ENCODE measurements at places on chromosomes 7 and 10. TPM values are rescaled to one million over a fixed set of nuclear protein-coding genes. Genes with fewer than 3 reads are reported as not detected.

The GRB10 gene
- total RNA-seq: not detected

GRCh38 chr7:117715784-117716445, 157.3 kb downstream of the CTTNBP2 start:
- peak; percentile 81 for DNase-seq

GRCh38 chr10:89241486-89242344, 9.9 kb downstream of the LIPA start:
- no peak for DNase-seq

The HHEX gene
- 84.2 TPM for total RNA-seq

The TDRD1 gene
- not detected for total RNA-seq

GRCh38 chr7:155395176-155395797, 62.6 kb upstream of the EN2 start:
- no peak for DNase-seq

The TMEM139 gene
- not detected for total RNA-seq

DNA sequence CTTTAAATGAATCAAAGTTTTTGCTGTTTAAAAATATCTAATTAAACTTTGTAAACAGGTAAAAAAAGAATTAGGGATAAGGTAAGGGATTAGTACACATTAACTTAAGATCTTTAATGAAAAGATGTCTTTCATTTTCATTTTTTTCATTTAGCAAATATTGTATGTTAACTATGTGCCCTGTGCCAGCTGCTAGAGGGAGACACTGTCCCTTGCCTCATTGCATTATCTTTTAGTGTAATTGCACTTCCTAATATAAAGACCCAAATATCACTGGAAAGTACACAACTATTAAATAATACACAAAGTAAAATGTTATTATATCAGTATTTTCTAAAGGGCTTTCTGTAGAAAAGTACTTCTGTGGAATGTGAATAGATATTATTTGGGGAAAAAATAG, 102.7 kb downstream of the GPR37 start:
- no peak for DNase-seq

The NCF1 gene
- 368 TPM for total RNA-seq

The STEAP1B gene
- total RNA-seq: not detected

The TMEM229A gene
- total RNA-seq: not detected

- DNase-seq: no peak
These were observed 286.0 kb downstream of the RNLS start for GRCh38 chr10:88297103-88297502.

- no peak for DNase-seq
These were observed 75.5 kb upstream of the STARD3NL start for GRCh38 chr7:38102507-38102906.

DNA sequence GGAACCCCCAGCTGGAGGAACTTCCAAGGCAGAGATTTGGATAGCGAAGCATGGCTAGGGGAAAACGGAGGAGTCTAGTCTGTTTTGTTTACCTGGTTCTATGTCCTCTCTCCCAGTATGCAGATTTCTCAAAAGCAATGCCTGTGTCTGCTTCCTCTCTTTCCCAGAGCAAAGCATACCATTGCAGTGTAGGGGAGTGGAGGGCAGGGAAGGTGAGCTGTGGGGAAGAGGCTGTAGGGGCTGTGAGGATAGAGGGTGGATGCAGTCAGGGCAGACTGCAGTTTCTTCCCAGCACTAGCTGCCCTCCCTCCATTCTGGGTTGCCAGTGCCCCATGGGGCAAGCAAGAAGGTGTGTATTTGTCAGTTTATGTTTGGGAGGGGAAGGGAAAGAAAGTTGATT, 16.9 kb upstream of the TSPAN14 start:
- DNase-seq: no peak

DNA sequence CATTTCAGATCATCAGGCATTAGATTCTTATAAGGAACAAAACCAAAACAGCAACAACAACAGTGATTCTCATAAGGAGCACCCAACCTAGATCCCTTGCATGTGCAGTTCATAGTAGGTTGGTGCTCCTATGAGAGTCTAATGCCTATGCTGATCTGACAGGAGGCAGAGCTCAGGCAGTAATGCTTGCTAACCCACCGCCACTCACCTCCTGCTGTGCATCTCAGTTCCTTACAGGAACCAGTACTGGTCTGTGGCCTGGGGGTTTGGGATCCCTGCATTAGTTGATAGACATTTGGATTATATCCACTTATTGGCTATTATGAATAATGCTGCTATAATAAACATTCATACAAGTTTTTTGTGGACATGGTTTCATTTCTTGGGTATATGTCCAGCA, 14.0 kb downstream of the MKLN1 start:
- no peak for DNase-seq

DNA sequence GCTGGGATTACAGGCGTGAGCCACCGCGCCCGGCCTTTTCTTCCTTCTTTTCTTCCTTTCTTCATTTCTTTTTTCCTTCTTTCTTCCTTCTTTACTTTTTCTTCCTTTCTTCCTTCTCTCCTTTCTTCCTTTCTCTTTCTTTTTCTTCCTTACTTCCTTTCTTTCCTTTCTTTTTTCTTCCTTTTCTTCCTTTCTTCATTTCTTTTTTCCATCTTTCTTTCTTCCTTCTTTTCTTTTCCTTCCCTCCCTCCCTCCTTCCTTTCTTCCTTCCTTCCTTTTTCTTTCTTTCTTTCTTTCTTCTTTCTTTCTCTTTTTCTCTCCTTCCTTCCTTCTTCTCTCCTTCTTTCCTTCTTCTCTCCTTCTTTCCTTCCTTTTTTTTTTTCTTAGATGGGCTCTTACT, 47.0 kb upstream of the CUX1 start:
- DNase-seq: no peak

The CLDN3 gene
- total RNA-seq: not detected

The GIMAP6 gene
- total RNA-seq: not detected

GRCh38 chr10:77622889-77623291, 14.7 kb downstream of the KCNMA1 start:
- DNase-seq: peak; percentile 91

DNA sequence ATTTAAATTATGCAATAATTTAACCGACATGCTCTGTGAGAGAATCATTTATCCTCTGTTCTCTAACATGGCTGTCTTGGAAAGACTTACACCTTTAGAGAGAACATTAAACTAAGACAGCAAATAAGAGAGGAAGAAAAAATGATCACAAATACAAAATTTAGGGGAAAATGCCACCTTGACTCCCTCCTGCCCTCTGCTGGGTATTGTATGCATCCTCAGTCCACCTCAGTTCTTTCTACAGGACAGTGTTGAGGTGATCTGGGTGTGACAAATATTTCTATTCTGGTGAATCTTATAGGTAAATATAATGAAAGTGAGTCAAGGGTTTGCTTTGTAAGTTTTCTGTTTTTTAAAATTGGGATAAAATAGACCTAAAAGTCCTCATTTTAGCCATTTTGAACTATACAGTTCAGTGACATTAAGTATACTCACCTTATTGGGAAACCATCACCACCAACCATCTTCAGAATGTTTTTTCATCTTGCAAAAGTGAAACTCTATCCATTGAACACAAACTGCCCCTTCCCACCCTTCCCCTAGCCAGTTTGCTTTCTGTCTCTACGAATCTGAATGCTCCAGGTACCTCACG, 61.5 kb upstream of the ELMO1 start:
- DNase-seq: peak; percentile 64

The TEX36 gene
- total RNA-seq: not detected

- DNase-seq: peak; percentile 62
These were observed 55.5 kb downstream of the MET start for GRCh38 chr7:116727432-116728009.

- DNase-seq: no peak
These were observed 45.7 kb downstream of the BEND7 start for GRCh38 chr10:13483073-13483472.

The PCGF5 gene
- 1.3 TPM for total RNA-seq

- no peak for DNase-seq
These were observed 1066.2 kb downstream of the LRMDA start for GRCh38 chr10:76497666-76498065.

The ELFN1 gene
- total RNA-seq: not detected

- DNase-seq: no peak
These were observed 208.2 kb upstream of the PRKCQ start for GRCh38 chr10:6788231-6788630.

The GPR85 gene
- not detected for total RNA-seq

GRCh38 chr7:155917836-155918430, 105.7 kb upstream of the SHH start:
- no peak for DNase-seq

DNA sequence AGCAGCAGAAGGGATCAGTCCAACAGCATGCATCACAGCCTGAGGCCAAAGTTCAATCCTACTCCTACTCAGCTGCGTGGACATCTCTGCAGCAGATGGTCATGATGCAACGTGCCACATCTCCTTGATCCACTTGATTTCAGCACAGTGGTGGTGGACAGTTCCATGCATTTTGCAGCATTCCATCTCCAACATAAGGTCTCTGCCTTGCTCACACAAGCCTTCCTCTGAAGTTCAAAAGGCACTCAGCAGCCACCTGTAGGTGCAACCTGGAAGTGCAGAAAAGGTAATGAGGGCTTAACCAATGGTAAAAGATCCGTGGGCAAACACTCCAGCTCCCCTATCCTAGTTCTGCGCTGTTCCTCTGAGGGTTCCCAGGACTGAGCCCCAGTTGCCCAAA, 57.5 kb upstream of the CHCHD3 start:
- peak; percentile 63 for DNase-seq

DNA sequence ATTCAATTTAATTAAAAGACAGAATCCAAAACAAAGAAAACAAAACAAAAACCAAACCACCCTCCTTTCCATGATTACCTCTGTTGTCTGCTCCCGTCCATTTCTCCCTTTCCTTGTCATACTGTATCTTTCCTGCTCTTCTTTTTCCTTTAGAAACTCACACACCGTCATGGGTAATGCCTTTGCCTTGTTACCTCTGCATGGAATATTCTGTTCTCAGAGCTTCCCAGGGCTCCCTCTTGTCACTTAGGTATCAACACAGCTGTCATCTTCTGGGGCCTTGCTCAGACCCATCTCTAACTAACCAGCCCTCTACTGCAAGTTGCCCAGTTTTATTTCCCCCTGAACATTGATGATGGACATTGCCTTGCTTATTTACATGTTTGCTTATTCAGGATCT, 30.2 kb upstream of the GIMAP8 start:
- no peak for DNase-seq

DNA sequence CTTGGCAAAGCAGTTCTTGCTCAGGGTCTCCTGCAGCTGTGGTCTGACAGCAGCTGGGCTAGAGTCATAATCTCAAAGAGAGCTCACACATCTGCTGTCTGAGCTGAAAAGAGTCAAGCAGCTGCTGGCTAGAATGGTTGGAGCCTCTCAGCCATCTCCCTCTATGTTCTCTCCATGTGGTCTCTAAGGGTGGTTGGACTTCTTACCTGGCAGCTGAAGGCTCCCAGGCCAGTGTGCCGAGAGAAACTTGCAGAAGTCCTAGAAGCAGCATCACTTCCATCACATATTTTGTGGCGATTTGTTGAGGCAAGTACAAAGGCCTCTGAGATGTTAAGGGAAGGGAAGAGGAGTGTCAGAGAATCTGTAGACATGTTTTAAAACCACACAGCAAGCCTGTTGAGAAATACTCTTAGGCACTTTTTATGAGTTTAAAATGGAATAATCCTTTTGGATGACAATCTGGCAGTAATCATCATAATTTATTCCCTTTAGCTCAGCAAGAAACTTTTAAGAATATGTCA, 93.2 kb downstream of the REEP3 start:
- no peak for DNase-seq

The ZFAND2A gene
- total RNA-seq: 11.5 TPM
